GM04503 (cell line): ENCODE measurements at places on chromosomes 2 and 18.

DNA sequence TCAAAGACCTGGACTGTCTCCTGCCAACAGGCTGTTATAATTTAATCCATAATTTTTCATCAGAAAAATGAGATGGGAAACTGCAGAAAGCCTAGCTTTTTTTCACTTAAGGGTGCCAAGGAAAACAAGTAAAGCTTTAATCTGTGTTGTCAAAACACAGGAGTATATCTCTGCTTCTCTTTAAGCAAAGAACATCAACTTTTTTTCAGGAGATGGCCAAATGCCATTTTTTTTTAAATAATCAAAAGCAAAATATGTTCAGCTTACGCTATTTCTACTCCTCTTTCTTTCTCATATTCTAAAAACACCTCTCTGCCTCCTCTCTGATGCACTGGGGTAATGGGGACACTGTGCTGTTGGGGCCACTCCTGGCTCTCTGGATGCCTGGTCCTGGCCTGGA is 73.1 kb upstream of the NXPH2 start:
- no peak for DNase-seq

DNA sequence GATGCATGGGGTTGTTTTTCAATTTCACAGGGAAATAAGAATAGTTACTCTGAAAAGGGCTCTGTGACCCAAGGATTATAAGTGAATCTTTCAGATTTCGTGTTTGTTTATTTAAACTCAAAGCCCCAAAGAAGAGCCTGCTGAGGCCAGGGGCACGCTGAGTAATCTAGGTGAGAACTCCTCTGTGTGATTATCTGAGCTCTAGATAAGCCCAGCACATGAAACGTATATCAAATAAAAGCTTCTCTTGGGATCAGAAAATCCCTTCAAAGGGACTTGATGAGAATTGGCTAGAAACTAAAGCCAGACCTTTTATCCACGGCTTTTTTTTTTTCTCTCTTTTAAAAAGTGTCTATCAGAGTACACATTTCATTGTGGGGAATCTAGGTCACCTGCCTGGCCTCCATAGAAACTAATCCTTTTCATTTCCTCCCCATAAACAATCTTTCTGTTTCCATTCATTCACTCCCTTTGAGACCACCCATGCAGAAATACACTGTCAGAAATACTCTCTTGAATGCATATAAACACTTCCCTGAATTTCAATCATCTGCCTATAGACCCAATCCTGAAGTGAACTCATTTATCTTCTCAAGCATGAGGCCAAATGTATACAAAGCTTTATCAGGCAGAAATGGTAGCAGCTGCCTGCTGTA is 137.4 kb downstream of the RIT2 start:
- DNase-seq, result no peak

DNA sequence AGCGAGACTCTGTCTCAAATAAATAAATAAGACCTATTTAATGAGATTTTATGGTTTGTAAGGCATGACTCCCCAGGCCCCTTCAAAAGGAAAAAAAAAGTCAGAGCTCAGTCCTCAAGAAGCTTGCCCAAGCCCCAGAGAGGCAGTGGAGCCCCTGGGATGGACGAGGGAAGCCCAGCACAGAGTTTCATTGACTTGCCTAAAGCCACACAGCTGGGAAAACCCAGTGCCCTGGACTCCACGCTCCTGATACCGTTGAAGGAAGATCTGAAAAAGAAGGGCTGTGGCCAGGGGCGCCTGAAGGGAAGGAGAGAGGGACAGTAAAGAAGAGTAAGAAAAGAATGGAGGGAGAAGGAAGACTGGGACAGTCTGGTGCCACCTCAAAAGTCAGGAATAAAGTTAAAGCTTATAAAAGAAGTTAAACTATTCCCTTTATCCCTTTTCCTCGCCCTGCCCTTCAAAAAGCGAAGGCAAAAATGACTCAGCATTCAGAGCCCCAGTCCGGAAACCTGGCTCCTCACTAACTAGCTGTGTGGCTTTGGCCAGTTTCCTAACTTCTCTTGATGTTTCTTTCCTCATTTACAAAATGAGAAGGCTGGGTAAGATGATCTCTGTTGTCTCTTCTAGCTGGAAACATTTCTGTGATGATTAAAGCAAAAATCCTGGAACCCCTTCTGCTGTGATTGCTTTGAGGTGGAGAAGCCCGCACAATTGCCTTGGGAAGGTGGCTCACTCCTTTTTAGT is 46.7 kb downstream of the LYPD1 start:
- DNase-seq, result peak; percentile 72

GRCh38 chr2:197460649-197461048 is 7.3 kb downstream of the COQ10B start:
- no peak for DNase-seq

GRCh38 chr2:62010632-62011256 is 105.3 kb downstream of the COMMD1 start:
- no peak for DNase-seq

- no peak for DNase-seq
These were observed 354.8 kb downstream of the AKAIN1 start for GRCh38 chr18:4842287-4842686.

DNA sequence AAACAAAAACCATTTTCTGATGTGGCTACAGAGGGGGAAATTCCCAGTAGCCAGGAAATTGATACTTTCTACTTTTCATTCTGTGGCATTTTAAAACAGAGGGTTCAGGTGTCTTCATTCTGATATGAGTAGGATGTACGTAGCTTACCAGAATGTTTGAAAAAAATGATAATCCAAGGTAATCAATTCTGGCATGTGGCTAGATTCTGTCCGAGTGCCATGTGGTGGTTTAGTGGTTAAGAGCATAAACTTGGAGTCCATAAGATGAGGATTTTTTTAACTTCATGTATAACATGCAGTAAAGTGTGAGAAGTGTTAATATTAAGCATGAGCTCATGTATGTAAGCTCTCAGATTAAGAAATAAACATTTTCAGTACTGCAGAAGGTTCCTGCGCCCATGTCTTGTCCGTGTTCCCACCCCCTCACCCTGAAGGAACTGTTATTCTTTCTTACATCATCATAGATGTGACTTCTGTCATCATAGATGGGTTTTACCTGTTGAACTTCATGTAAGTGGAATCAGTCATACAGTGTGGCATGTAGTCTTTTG is 4.5 kb downstream of the B3GNT2 start:
- DNase-seq, result no peak

DNA sequence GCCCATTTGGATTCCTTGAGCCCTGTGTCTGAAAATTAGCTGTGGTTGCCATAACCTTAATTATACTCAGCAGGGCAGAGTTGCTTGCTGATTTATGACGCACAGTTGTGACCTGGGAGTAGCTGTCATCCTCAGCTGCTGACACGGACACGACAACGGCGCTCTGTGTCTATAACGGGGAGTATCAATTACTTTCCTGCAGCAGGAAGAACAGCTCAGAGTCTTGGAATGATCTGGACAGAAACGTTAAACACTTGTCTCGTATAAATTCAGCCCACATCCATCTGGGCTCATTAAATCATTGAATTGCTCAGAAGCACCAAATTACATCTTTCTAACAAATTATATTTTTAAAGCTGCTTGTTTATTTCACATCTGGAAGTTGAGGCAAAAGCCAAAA is 116.3 kb downstream of the SEPTIN10 start:
- DNase-seq, result peak; percentile 51

DNA sequence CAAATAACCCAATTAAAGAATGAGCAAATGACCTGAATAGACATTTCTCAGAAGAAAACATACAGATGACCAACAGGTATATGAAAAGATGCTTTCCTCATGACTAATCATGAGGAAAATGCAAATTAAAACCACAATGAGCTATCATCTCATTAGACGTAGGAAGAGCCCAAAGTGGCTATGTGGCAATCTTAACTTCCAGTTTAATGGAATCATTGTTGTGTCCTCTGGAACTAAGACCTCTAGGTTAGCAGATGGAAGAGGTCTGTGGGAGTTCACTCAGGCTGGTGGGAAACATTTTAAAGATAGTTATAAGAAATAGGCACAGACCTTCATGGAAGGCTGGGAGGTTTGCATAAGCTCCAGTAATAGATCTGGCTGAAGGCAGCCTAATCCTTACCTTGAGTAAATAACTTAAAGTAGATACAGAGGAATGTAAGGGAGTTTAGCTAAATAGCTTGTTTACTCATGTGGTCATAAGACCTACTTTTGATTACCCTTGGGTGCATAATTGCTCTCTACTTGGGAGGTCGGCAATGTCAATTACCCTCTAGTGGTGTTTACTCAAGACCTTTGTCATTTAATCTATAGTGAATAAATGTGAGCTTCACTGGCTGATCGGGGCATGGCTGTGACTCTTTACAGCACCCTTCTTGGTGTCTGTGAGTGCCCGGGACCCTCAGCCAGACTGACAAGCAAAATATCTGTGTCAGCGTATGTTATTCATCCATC is 119.0 kb downstream of the GULP1 start:
- DNase-seq, result no peak

DNA sequence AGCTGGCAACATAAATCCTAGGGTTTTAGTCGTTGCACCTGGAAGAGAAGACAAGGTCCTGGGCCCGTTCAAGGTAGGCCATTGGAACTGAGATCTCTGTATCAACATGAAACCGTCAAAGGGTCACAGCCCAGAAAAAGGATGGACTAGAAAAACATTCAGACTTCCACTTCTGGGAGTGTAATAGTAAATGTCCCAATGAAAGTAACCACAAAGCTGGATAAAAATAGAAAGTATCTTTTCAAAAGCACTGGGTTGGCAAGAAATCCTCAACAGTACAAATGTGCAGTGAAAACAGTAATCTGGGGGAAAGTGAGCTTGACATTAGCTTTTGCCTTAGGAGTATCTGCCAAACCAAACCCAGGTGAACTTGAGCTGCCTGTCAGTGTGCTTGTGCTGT is 12.9 kb downstream of the CGREF1 start:
- no peak for DNase-seq

DNA sequence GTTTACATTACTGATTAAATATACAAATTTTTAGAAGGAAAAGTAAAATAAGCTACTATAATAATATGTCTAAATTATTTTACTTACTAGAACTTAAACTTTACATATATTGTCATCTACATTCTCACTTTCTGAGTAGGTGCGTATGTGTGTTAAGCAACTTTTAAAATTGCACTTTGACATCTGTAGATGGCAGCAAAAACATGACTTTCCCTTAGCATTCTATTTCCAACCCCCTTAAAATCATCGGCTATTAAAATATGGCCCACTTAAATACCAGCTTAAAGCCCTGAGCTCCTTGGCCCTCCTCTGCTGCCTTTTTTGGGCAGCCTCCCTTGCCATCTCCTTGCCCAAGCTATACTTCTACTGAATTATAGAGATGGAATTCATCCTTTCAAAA is 78.0 kb downstream of the UPP2 start:
- no peak for DNase-seq

DNA sequence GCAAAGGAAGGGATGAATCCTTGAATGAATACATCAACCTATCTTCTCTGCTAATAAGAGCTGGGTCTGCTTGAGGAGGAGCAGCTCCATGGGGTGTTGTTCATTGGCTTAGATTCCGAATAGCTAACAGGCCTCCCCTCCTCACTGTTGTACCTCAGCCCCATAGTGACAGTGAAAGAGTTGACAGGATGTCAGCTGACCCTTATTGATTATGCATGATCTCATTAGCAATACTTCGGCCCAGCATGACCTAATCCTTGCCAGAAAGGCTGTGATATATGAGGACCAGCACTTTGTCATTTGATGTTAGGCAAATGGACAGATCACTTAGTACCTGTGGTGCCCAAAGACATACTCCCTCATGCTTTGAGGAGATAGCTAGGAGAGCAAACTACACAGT is 1333.7 kb upstream of the CELF4 start:
- no peak for DNase-seq

GRCh38 chr18:34122724-34123334 is 101.9 kb downstream of the NOL4 start:
- no peak for DNase-seq

DNA sequence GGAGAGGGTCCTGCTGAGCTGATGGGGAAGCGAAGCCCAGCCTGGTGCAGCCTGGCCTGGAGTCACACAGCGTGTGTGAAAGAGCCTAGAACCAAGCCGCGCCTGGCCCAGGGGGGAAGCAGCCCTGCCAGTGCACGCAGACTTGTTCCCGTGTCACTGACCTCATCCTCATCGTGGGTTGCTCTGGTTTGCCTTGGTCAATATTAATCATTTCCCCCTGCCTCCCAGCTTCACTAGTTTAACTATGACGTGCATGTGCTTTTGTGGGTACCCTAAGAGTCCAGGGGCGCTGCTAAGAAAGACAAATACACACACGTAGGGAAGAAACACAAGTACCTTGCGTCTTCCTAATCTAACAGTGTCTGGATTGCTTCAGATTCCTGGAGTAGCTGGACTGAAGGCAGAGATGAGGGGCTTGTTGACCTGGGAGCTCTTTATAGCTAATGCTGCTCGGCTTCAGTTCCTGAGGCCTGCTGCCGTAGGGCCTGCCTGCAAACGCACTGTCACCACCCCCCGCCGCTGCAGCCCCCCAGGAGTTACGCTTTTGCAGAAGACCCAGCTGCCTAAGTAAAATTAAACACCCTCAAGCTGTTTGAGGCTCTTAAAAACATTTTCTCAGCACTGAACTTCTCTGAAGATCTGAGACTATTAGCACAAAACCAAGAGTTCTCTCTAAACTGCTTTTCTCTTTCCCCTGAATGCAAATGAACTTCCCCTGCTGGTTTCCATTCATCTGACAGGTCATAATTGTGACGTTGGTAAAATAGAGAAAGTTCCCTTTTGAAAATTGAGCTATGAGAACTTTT is 159.2 kb downstream of the FAM210A start:
- DNase-seq, result no peak

GRCh38 chr2:21438949-21439348 is 315.2 kb downstream of the TDRD15 start:
- no peak for DNase-seq

DNA sequence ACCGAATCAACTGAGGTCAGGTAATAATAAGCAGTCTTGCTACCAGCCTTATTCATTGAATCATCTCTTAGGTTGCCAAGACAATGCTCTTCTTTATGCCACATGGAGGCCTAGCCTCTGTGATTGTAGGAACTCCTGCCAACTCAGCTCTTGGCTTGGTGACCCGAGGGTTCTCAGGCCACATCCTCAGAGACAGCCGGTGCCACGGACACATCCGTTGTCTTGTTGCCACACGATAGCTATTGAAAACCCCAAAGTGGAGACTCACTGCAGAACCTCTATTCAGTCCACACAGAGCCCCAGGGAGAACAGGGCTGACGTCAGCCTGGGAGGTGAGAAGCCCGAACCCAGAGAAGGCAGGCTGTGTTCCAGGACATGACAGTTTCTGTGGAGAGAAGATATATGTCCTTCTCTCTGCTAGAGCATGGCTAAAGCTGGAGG is 53.5 kb upstream of the TGFA start:
- no peak for DNase-seq

DNA sequence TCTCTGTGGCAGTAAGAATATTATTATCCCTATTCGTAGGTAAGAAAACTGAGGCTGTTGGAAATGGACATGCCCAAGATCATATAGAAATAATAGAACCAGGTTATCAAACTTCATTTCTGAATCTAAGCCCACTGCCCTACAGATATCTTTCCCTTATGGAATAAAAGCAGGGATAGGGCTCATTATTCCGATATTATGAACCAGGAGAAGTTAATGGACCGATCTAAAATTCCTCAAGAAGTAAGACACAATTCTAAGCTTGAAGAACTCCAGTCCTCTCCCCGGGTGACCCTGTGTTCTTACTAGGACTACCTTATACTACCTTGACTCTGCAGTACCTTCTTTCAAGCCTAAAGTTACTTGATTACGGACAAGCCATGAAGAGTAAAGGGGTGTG is 8.4 kb upstream of the MYCN start:
- DNase-seq, result no peak

GRCh38 chr2:196277002-196277401 is 105.6 kb upstream of the STK17B start:
- DNase-seq, result no peak

- no peak for DNase-seq
These were observed 129.6 kb downstream of the CELF4 start for GRCh38 chr18:37435996-37436395.

- DNase-seq, result no peak
These were observed 15.8 kb upstream of the VWC2L start for GRCh38 chr2:214395040-214395439.
